ENCODE measurements at places on chromosomes 6 and 20.
A peak's percentile ranks its signal among the peaks of the same experiment; 100 is the strongest.

DNA sequence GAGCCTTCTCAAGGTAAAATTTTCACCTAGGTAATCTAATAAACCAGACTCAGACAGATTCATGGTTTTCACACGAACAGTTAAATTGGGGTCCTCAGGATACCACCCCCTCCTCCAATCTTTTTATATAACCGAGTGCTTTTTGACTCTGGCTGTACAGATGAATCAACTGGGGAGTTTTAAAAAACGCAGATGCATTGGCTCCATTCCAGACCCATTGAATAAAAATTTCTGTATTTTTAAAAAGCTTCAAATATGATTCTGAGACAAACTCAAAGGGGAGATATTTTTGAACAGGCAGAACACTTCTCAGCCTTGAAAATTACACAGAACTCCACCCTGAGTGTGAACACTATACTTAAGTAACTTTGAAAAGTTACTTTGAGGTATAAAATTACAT is 7.2 kb downstream of the UTRN start:
- no peak for DNase-seq

DNA sequence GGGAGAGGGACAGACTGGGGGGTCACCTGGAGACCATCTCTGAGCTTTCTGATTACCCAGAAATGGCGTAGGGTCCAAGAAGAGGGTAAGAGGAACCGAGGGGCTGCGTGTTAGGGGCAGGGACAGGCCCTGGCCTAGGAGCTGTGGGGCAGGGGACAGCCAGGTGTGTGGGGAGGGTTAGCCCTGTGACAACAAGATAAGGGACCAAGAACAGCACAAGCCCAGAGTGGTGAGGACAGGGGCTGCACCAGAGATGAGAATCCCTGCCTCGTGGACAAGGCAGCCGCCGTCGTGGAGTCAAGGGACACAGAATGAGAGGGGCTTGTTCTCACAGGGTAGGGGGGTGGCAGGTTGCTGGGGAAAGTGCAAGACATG is 449 bp upstream of the AVP start:
- no peak for DNase-seq

DNA sequence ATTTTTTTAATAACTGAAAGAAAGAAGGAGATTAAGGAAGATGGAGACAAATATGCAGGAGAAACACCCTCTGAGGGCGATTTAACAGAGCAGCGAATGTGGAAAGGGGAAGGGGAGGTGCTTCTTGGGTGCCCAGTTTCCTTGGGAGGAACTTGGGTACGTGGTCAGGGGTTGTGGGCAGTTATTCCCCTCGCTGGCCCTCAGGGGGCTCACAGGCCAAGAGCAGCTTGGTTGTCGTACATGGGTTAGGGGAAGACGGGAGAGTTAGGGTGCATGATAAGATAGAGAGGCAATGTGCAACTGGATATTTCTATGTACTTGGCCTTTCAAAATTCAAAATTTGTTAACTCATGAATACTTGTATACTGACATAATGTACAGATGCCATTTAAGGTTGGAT is 7.0 kb upstream of the TUBB2A start:
- no peak for DNase-seq

GRCh38 chr20:19995220-19995863 is 21.8 kb upstream of the NAA20 start:
- peak; percentile 71 for DNase-seq

GRCh38 chr20:46709459-46710152 is at the start of gene SLC2A10:
TSS of gene SLC2A10 (plus strand) at chr20:46709649. CDS start at chr20:46709737, 88 bp downstream.
- DNase-seq: peak; percentile 72

- peak; percentile 66 for DNase-seq
Observed at GRCh38 chr6:137218473-137218916, 690 bp downstream of the IFNGR1 start.

- DNase-seq: no peak
Observed at GRCh38 chr20:63216849-63217471, 1.0 kb upstream of the YTHDF1 start.

DNA sequence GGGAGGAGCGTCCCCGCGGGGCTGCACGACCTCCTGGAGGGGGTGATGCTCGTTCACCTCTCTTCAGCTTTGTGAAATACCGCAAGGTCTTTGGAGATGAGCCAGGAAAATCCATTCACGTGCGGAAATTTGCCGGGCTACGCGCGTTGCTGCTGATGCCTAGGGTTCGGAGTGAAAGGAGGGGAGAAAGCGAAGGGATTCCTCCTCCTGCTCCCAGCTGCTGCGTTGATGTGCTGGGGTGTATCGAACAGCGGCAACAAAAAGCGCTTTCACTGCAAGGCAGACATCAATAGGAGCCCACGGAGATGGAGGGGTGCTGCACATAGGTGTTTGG is 391 bp upstream of the B3GAT2 start:
- no peak for DNase-seq
